Kidney tubule cell (primary cell): ENCODE measurements at places on chromosomes 5 and 9.

GRCh38 chr9:96877269-96877668 lies 23.0 kb upstream of the ZNF782 start:
- DNase-seq = no peak

GRCh38 chr5:82794876-82795275 lies 282.3 kb downstream of the TMEM167A start:
- DNase-seq = peak; percentile 14

DNA sequence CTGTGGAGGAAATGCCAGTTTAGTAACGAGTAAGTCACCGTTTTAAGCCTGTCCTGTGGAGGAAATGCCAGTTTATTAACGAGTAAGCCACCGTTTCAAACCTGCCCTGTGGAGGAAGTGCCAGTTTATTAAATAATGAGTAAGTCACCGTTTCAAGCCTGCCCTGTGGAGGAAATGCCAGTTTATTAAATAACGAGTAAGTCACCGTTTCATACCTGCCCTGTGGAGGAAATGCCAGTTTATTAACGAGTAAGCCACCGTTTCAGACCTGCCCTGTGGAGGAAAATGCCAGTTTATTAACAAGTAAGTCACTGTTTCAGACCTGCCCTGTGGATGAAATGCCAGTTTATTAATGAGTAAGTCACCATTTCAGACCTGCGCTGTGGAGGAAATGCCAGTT lies 18.9 kb upstream of the PDCD6 start:
- peak; percentile 86 for DNase-seq

- DNase-seq = no peak
Observed at GRCh38 chr5:143201589-143201988, 201.9 kb downstream of the NR3C1 start.

DNA sequence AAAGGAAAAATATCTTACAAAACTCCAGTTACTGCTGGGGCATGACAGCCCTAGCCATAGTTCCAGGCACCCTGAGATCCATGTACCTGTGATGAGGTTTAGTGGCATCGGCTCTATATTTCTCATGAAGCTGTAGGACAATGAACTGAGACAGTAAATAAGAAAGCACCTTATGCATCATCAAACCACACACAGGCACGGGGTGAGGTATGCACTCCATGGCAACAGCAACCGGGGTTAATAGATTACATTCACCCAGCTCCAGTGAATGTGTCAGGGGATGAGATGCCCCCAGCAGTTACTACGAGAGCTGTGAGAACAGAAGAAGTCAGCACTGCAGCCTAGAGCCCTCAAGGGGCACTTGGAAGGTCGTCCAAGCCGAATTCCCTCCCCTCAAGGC lies 162.0 kb upstream of the S1PR3 start:
- DNase-seq = peak; percentile 67

DNA sequence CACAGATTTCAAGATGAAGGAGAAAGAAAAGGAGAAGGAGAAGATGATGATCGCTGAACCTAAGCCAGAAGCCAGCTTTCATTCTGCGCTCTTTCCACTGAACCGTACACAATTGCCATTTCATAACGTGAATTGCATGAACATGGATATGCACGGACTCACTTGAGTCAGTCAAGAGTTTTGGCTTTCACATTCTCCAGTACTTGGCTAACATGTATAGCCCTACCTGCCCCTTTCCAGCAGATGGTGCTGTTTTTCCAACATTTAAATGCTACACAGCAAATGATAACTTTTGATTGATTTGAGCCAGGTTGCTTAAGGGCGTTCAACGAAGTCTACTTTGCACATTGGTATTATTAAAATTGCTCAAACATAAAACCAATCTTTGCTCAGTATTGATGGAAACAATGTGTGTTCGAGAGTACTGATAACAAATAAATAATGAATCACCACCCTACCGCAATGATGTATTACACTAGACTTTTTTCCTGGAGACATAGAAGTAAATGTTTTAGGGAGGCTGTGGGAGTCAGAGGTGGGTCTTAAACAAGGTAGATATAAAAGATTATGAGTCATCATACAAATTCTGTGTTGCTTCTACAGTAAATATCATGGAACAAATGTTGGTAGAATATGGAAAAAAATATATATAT lies 196.4 kb downstream of the TRPM3 start:
- peak; percentile 81 for DNase-seq

DNA sequence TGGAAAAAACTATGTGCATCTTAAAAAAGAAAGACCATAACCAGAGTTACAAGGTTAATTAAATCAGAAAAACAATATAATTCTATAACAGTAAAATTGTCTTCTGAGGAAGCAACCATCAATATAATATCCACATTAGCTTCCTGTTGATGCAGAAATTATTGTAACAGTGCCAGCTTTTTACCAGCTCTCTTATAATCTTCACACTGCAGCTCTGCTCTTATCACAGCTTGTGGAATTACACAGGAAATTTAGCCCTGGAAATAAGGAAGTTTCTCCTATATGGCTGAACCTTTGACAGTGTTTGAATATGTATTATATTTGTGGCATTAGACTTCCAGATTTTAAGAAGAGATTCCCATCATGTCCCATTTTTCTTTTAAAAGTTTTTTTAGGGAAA lies 49.1 kb upstream of the TEK start:
- no peak for DNase-seq

DNA sequence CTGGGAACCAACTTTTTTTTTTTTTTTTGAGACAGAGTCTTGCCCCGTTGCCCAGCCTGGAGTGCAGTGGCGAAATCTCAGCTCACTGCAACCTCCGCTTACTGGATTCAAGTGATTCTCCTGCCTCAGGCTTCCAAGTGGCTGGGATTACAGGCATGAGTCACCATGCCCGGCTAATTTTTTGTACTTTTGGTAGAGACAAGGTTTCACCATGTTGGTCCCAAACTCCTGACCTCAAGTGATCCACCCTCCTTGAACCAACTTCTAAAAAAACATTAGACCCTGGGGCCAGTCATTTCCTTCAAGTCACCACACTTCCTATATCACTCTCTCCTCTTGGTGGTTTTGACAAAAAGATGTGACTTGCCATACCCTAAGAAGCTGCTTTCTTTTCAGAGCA lies 10.9 kb upstream of the SHROOM1 start:
- no peak for DNase-seq

DNA sequence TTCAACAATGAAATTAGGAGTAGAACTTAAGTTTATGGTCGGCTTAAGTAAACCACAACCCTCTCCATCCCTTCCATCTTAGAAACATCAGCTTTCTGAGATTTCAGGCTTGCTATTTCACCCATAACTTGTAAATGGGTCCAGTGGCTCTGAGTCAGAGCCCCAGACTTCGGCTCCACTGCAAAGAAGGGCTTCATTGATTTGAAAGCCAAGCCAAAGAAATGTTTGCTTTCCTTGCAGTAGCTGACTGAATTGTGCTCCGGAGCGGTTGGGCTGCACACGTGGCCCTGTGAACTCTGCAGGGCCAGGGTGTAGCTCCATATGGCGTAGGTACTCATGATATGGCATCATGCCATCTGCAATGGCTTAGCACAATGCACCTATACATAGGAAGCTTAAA lies 57.0 kb downstream of the NREP start:
- peak; percentile 40 for DNase-seq

DNA sequence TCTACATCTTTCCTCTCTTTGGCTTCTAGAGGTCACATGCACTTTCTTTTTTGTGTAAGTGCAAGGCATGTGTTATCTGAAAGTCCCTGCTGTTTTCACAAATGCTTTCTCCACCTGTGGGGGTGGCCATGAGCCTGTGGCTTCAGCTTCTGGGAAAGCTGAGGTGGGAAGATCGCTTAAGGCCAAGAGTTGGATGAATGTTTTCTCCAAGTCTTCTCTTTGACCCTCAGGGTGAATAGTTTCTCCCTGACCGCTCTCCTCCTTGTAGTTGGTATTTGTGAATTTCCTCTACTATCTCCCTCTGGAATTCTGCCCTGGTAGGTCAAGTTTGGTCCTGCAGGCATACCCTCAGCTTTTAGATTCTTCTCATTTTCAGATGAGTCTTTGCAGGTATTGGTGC lies 74.2 kb downstream of the UGCG start:
- no peak for DNase-seq

GRCh38 chr5:168513861-168514428 lies 15.2 kb upstream of the FBLL1 start:
- DNase-seq = no peak

- no peak for DNase-seq
Observed at GRCh38 chr9:24258626-24259025, 287.1 kb downstream of the IZUMO3 start.

DNA sequence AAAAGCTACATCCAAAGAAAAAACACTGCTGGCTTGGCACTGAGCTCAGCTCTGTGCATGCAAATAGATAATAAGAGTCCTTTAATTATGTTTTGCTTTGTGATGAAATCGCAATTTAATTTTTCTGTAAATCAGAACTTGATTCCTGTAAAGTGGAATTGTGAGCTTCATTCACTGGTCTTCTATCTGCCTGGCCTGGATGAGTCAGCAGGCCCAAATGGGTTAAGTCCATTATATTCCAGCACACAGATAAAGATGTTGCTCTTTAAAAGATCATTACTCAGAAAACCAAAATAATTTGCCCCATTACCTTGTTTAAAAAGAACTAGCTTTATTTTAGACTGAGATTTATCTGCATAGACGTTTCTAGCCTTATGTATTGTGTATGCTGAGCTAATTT lies 90.4 kb downstream of the CARTPT start:
- no peak for DNase-seq

- peak; percentile 25 for DNase-seq
Observed at GRCh38 chr9:79080536-79080935, 491.2 kb upstream of the TLE4 start.

DNA sequence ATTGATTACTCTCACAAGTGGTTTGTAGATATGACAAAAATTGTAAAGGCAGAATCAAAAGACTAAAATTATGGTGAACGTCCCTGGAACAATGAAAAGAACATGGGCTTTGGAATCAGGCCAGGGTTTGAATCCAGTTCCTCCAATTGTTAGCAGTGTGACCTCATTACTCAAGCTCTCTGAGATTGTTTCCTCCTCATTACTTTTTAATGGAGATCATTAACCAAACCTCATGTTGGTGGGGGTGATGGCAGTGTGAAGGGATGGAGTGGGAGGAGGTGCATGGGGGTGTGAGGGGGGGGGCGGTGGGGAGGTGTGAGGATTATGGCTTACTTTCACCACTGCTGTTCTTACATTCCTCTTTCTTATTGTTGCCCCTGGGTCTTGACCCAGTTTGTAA lies 44.1 kb upstream of the FOXE1 start:
- DNase-seq = peak; percentile 96

DNA sequence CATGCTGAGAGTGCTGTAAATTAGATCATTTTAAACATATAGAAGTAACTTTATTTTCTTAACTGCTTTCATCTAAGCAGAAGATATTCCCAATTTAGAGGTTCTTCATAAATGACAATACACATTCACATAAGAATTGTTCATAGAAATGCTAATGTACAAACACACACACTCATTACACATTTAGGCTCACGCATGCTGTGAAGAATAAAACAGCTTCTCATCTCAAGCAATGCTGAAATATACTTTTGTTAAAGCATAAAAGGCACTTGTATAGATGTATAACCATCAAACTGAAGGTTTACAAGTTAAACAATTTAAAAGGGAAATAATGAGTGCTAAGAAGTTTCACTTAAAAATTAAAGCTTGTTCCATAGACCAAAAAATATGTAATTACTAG lies 18.1 kb upstream of the FTMT start:
- DNase-seq = no peak

DNA sequence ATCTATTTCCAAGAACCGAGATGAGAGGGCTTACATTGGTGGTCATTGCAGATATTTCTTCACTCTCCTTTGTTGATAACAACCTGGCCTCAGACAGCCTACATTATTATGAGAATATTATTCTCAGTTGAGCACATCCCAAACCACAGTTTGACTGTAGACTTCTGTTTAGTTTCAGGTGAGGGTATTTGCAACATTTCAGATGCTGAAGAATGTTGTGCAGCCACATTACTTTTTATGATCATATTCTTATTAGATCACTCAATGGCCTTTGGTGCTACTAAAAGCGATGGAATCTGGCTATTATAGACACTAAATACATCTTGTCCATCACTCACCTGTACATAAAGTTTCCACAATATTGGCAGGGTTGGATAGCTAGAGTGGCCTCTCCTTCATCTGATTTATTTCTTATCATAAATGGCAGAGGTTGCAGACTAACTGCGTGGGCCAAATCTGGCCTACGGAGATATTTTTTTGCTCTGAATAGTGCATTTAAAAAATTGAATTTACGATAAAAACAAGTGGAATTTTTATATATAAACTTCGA lies 26.2 kb upstream of the RICTOR start:
- DNase-seq = no peak

GRCh38 chr5:158698023-158698639 lies 401.6 kb downstream of the EBF1 start:
- DNase-seq = no peak

DNA sequence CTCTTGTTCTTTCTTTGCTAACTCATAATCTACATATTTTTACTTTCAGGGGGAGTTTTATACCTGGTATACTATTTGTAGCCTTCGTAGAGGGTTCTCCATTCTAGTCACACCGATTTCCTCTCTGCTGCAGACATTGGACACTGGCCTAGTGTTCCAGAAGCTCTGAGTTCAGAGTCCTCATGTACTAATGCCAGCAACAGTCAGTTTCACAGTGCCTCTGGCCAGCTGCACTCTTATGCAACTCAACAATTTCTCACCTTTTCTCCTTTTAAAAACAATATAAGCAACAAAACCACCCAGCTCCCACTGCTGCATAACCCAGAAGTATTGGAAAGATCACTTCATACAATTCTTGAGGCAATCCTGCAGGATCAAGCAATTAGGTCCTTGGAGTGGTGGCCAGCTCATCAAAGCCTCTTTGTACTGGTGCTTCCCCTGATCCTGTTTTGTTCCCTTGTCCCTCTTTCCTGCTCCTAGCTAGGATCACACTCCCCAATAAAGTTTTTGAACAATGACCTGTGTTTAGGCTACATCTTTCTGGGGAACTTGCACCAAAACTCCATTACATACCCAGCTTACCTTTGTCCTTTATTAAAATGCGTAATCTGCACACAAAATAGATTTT lies 98.1 kb upstream of the TUT7 start:
- DNase-seq = no peak

- DNase-seq = no peak
Observed at GRCh38 chr5:176473335-176474006, 25.3 kb downstream of the FAF2 start.

- DNase-seq = peak; percentile 92
Observed at GRCh38 chr9:36924071-36924470, 110.0 kb downstream of the PAX5 start.

- DNase-seq = no peak
Observed at GRCh38 chr5:31846934-31847333, 208.0 kb downstream of the PDZD2 start.

- no peak for DNase-seq
Observed at GRCh38 chr5:121919046-121919445, 42.7 kb upstream of the SRFBP1 start.

DNA sequence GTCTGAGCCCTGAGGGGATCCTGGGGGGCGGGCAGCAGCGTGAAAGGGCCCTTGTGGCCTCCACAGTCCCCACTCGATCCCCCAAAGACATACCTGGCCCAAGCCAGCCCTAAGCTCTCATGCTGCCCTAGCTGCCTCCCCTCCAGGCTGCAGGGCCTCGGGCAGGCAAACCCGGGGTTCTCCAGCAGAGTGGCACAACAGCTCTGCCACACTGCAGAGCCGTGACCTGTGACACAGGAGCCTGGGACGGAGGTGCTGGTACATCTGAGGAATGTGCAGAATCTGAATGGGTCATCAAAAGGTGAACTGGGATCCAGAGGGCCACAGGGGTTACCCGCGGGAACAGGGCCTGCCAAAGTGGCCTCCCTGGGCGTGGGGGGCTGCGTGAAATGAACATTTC lies 163.2 kb downstream of the DAB2IP start:
- DNase-seq = no peak
